Activated T-helper 2 cell treated with anti-CD3 and anti-CD28 coated beads, Interferon-gamma antibody, Interleukin-2, Interleukin-4, amounts not matched to agents 10 μg/mL and 5 μg/mL and 100 μg/mL, durations not matched to agents 14 hours and 24 hours and 36 hours (primary cell): ENCODE measurements at places on chromosomes 16 and 17. TPM values are rescaled to one million over a fixed set of nuclear protein-coding genes. Genes with fewer than 3 reads are reported as not detected.
A peak's percentile ranks its signal among the peaks of the same experiment; 100 is the strongest.

GRCh38 chr16:77838597-77839255 lies 50.4 kb downstream of the VAT1L start:
- H3K36me3 ChIP-seq, result no peaks in the 10 kb centered on the region
- H3K27ac ChIP-seq, result no peak overlapping the region
- no peaks in the 10 kb centered on the region for H3K4me1 ChIP-seq
- no peak for DNase-seq
- no peaks in the 10 kb centered on the region for H3K27me3 ChIP-seq
- H3K4me3 ChIP-seq, result no peak overlapping the region

- H3K4me3 ChIP-seq, result no peak overlapping the region
- H3K36me3 ChIP-seq, result no peaks in the 10 kb centered on the region
Observed at GRCh38 chr16:24855678-24856077, 9.9 kb downstream of the SLC5A11 start.

Gene FBXO39
- total RNA-seq, result 0.11 TPM in 1 of 2 replicates, not detected in the other

DNA sequence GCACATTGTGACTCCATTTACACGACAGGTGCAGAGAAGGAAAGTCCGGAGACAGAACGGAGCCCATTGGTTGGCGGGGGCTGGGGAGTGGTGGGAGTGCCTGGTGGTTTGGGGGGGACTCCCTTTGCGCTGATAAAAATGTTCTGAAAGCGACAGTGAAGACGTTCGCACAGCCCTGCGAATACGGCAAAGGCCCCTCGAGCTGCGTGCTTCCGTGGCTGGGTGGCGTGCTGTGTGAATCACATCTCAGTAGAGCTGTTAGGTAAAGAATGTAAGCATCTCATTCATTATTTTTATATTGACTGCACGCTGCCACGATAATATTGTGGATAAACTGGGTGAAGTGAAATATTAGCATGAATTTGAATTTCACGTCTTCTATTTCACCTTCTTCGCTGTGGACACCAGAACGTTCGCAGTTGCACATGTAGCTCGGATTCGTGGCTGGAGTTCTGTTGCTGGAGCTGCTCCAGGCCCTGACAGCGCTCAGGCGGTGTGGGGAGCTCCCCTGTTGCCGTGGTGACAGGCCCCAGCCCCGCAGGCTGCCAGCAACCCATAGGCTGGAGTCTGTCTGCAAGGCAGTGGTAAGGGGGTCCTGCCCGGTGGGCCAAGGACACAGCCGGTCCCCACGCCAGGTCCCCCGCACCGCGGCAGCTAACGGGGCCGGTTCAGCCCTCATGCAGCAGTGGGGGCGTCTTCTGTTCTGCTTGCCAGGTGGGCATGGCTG lies 44.6 kb downstream of the SOX8 start:
- H3K27me3 ChIP-seq, result peaks cover 3% of the 10 kb centered on the region
- no peak overlapping the region for H3K4me3 ChIP-seq
- H3K36me3 ChIP-seq, result no peaks in the 10 kb centered on the region
- no peaks in the 10 kb centered on the region for H3K4me1 ChIP-seq
- H3K27ac ChIP-seq, result no peak overlapping the region

- no peaks in the 10 kb centered on the region for H3K27me3 ChIP-seq
- H3K36me3 ChIP-seq, result peaks cover 14% of the 10 kb centered on the region
- no peak for DNase-seq
- no peak overlapping the region for H3K27ac ChIP-seq
Observed at GRCh38 chr17:57429966-57430365, 173.6 kb downstream of the MSI2 start.

DNA sequence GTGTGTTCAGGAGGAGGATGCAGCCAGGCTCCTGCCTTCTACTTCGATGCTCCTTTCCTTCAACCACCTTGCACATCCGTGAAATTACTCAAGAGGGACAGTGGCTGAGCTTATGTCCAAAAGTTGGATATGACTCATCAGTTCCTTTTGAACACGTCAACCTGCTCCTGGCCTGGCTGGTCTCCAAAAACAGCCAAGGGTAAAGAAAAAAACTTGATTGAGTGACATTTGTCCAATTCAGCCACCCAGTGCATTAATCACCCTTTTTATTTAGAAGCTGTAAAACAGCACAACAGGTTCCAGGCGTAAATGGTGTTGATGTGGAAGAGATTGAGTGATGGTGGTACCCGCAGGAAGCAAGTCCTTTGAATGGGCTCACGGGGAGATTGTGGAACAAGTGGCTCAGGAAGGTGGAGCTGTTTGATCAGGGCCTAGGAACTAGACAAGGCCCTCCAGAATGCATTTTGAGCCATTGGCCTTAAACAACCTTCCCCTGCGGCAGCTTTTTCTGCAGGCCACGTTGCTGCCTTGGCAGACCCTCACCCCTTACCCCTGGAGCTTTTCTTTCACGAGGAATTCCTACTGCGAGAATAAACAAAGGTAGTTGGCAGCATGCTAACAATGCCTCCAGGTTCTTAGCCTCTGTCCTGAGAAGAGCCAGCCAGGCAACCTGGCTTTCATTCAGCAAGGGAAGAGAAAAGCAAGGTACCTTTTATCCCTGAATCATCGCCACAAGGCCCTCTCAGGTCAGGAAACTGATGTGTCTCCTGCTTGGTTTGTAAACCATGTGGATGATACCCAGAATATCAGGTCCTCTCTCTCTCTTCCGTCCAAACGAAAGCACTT lies 173.3 kb upstream of the CACNG5 start:
- no peak for DNase-seq
- peaks cover 76% of the 10 kb centered on the region for H3K36me3 ChIP-seq
- H3K4me3 ChIP-seq, result no peak overlapping the region
- H3K4me1 ChIP-seq, result peaks cover 40% of the 10 kb centered on the region
- no peak overlapping the region for H3K27ac ChIP-seq
- no peaks in the 10 kb centered on the region for H3K27me3 ChIP-seq

DNA sequence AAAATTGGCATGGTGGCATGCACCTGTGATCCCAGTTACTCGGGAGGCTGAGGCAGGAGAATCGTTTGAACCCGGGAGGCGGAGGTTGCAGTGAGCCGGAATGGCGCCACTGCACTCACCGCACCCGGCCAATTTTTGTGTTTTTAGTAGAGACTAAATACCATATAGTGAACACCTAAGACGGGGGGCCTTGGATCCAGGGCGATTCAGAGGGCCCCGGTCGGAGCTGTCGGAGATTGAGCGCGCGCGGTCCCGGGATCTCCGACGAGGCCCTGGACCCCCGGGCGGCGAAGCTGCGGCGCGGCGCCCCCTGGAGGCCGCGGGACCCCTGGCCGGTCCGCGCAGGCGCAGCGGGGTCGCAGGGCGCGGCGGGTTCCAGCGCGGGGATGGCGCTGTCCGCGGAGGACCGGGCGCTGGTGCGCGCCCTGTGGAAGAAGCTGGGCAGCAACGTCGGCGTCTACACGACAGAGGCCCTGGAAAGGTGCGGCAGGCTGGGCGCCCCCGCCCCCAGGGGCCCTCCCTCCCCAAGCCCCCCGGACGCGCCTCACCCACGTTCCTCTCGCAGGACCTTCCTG lies at the start of gene HBQ1:
Gene HBQ1, plus strand, starts transcription at position 359 of the 575 bp plus-strand sequence. Its CDS starts 28 bp downstream, at position 387.
- no peak for DNase-seq
- no peaks in the 10 kb centered on the region for H3K4me1 ChIP-seq

DNA sequence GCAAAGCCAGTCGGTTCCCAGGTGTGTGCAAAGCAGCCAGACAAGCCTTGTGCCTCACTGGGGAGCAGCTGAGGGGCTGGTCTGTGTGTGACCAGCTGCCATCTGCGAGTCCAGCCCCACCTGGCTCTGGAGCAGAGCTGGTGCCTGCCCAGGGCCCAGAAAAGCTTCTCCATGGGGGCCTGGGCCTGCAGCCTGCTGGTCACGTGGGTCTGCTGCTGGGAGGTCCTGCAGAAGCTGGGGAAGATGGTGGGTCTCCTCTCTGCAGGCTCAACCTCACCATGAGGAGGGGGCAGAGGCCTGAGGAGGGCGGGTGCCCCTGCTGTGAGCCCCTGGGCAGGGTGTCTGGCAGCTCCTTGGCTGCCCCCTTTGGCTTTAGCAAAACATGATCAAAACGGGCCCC lies 71.9 kb downstream of the ENGASE start:
- H3K4me3 ChIP-seq, result no peak overlapping the region
- DNase-seq, result no peak
- H3K27ac ChIP-seq, result no peak overlapping the region
- H3K27me3 ChIP-seq, result no peaks in the 10 kb centered on the region

GRCh38 chr17:81044764-81045589 lies 10.0 kb downstream of the BAIAP2 start:
- H3K27ac ChIP-seq, result no peak overlapping the region
- H3K36me3 ChIP-seq, result no peaks in the 10 kb centered on the region
- no peak overlapping the region for H3K4me3 ChIP-seq
- peaks cover 6% of the 10 kb centered on the region for H3K4me1 ChIP-seq
- DNase-seq, result no peak
- H3K27me3 ChIP-seq, result no peaks in the 10 kb centered on the region

- H3K36me3 ChIP-seq, result no peaks in the 10 kb centered on the region
- H3K4me1 ChIP-seq, result peaks cover 10% of the 10 kb centered on the region
- H3K27ac ChIP-seq, result no peak overlapping the region
- H3K4me3 ChIP-seq, result no peak overlapping the region
Observed at GRCh38 chr17:75073618-75074047, 14.1 kb upstream of the SLC16A5 start.

- no peaks in the 10 kb centered on the region for H3K36me3 ChIP-seq
- no peak overlapping the region for H3K27ac ChIP-seq
- H3K27me3 ChIP-seq, result peaks cover 2% of the 10 kb centered on the region
- no peak overlapping the region for H3K4me3 ChIP-seq
Observed at GRCh38 chr16:86899151-86899550, 320.8 kb downstream of the FOXL1 start.

DNA sequence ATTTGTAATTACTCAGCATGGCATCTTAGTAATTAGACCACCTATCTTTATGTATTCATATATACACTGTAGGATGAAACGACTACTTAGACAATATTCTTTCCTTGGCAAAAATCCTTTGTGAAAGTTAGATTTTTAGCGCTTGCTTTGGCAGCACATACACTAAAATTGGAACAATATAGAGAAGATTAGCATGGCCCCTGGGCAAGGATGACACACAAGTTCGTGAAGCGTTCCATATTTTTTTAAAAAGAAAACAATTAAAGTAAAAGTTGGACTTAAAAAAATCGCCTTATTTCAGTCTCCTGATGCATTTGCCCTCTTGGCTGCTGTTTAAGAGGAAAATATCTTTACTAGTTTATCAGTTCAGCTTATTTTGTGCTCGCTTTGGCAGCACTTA lies 10.5 kb downstream of the IGSF6 start:
- peaks cover 46% of the 10 kb centered on the region for H3K4me1 ChIP-seq
- no peaks in the 10 kb centered on the region for H3K36me3 ChIP-seq
- no peak for DNase-seq
- H3K27ac ChIP-seq, result no peak overlapping the region
- H3K4me3 ChIP-seq, result no peak overlapping the region

Gene TAT
- not detected in 2 replicates for total RNA-seq

- no peaks in the 10 kb centered on the region for H3K27me3 ChIP-seq
- no peak overlapping the region for H3K4me3 ChIP-seq
- H3K4me1 ChIP-seq, result peaks cover 10% of the 10 kb centered on the region
- no peaks in the 10 kb centered on the region for H3K36me3 ChIP-seq
- H3K27ac ChIP-seq, result no peak overlapping the region
Observed at GRCh38 chr16:12320298-12320706, 343.8 kb downstream of the SNX29 start.

DNA sequence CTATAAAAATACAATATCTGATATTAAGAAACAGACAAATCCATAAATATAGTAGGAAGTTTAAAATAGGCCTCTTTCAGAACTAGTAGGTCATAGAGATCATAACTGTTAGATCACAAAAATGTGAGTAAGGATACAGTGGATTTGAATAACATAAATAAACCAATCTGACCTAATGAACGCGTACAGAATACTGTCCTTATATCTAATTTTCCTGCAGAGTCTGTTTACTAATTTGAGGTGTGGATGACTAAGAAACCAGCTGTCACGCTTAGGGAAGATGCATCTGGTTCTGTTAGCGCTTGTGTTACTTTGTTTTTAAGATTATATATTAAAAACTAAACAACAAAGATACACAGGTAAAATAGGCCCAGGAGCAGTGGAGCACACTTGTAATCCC lies 14.8 kb downstream of the CPD start:
- peaks cover 4% of the 10 kb centered on the region for H3K4me1 ChIP-seq
- H3K27me3 ChIP-seq, result no peaks in the 10 kb centered on the region
- DNase-seq, result no peak
- no peak overlapping the region for H3K4me3 ChIP-seq
- H3K27ac ChIP-seq, result no peak overlapping the region

DNA sequence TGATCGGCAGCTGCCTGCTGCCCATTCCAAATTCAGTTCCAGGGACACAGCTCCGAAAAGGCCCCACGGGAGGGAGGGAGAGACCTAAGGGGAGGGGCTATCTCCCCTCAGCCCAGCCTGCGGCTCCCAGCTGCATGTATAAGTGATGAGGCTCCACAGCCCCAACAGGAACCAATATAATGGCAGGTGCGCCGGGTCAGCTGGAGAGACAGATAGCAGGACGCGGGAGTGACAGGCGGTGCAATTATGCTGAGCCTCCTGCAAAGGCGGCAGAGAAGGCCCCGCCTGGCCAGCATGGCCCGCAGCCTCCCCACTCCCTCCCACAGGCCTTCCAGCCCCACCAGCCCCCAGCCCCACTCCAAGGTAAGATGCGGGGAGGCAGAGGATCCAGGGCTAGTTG lies 8.1 kb upstream of the C1QL1 start:
- peaks cover 12% of the 10 kb centered on the region for H3K4me1 ChIP-seq
- H3K27me3 ChIP-seq, result peaks cover 41% of the 10 kb centered on the region
- H3K36me3 ChIP-seq, result no peaks in the 10 kb centered on the region
- DNase-seq, result no peak
- H3K27ac ChIP-seq, result no peak overlapping the region
- H3K4me3 ChIP-seq, result no peak overlapping the region

DNA sequence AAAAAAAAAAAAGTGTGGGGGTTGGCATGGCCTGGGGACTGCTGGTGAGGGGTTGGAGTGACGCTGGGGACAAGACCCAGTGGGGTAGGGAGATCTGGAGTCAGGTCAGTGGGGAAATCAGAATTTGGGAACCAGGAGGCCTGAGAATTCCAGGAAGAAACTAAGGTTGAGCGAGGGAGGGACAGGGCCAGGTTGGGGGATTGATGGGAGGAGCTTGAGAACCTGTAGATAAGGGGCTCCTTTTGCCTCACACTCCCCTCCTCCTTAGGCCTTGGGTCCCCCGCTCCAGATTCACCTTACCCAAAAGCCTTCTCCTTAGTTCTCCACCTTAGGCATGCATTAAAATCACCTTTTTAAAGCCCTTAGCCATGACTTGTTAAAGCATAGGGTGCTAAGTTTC lies 8.3 kb upstream of the PYDC1 start:
- DNase-seq, result no peak
- no peaks in the 10 kb centered on the region for H3K36me3 ChIP-seq

- H3K4me1 ChIP-seq, result peaks cover 45% of the 10 kb centered on the region
- no peaks in the 10 kb centered on the region for H3K27me3 ChIP-seq
- no peaks in the 10 kb centered on the region for H3K36me3 ChIP-seq
- H3K27ac ChIP-seq, result peak overlapping the region; percentile 98
- H3K4me3 ChIP-seq, result no peak overlapping the region
Observed at GRCh38 chr16:67311607-67312488, 14.7 kb downstream of the KCTD19 start.
